ENCODE measurements at places on chromosomes 4 and X.

- no peak for DNase-seq
These were observed 61.0 kb downstream of the ZCCHC12 start for GRCh38 chrX:118884552-118885138.

GRCh38 chr4:19214591-19215186 lies 1037.0 kb upstream of the SLIT2 start:
- no peak for DNase-seq

DNA sequence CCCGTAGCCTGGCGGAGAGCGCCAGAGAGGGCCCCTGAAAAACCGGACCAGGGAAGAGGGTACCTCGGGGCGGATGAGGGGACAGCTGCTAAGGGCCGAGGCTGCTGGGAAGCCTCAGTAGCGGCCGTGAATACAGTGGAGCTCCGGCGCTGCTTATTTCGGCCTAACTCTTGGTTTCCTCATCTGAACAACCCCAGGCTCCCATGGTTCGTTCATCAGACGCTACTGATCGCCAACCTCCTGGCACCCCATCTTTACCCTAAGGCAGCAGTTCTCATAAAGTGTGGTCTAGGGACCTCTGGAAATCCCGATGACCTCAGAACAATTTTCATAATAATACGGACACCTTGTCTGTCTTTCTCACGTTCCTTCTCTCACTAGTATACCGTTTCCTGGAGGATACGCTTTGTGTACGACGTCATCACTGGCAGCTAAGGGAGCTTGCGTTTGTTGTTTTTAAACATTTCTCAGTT lies 645 bp upstream of the RAB28 start:
- no peak for DNase-seq

GRCh38 chr4:128955751-128956150 lies 137.6 kb downstream of the SCLT1 start:
- DNase-seq: no peak

- DNase-seq: no peak
These were observed 151.1 kb downstream of the PDE5A start for GRCh38 chr4:119477412-119478053.

DNA sequence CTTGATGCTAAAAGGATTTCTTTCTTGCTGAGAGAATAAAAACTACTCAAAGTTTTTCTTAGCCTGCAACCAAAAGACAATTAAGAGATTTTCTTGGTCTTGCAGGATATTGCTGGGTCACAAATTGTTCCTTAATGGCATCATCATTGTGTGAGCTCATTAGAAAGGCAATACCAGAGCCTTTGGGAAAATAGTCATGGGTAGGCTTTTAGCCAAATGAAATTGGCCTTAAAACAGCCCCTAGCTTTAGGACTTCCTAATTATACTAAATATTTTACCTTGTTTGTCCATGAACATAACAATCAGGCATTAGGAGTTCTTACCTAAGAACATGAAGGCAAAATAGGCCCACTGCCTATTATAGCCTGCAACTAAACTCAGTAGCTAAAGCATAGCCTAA lies 10.4 kb upstream of the FAM13A start:
- no peak for DNase-seq

All from GM12891 (cell line).